Dermis blood vessel endothelial cell (primary cell): ENCODE measurements at places on chromosomes 13 and 19.

DNA sequence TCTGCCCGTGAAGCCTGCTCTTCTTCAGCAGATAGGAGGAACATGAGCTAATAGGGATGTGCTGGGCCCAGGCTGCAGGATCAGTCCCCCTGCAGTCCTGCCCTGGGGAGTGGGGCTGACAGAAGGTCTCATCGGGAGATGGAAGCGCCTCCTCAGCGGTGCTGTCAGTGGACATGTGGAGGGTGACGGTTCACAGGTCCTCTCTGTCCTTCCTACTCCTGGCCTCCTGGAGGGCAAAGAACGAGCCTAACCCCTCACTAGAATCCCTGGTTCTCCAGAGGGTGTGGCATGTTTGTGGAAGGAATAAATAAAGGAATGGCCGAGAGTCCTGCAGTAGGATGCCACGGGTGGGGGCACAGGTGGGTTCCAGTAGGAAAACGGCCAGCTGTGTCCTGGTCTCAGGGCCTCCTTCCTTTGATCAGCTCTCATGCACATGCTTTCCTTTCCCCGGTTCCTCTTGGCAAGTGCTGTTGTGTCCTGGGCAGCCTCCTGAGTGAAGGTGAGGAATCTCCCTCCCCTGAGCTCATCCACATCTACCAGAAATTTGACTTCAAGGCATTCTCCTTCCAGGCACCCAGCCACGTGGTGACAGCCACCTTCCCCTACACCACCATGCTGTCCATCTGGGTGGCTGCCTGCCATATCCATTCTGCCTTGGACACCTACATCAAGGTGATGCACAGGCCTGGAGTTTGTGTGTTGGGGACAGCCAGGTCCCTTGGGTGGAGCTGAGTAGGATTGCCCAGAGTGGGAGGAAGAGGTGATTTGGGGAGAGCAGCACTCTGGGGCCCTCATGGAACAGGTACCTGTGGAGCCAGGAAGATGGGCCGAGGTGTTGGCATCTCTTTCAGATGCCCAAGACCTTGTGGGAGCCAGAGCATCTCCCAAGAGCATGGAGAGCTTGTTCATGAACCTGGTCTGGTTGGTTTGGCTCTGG, 28.6 kb upstream of the ZNF492 start:
- no peak for DNase-seq

- DNase-seq, result peak; percentile 83
These were observed 299.0 kb downstream of the ITGBL1 start for GRCh38 chr13:101751488-101751887.

GRCh38 chr13:27379694-27380641, 44.5 kb upstream of the GTF3A start:
- peak; percentile 65 for DNase-seq

DNA sequence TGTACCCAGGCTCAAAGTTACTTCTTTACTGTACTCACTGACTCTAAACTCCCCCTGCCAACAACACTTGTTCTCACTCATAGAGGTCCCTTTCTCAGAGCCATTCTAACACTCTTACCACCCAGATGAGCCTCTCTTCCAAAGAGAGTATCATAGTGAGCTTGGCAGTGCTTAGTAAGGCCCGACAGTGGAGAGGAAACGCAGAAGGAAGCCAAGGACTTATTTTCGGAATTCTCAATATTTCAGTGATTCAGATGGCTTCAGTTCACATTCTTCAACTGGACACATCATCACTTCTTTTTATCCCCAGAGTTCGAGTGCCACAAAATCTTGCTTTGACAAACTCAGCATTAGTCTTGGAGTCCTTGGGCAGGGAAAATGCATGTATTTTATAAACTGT, 285.9 kb downstream of the DNAJC15 start:
- DNase-seq, result no peak

GRCh38 chr19:46451352-46451751, 20.0 kb downstream of the PNMA8A start:
- no peak for DNase-seq

DNA sequence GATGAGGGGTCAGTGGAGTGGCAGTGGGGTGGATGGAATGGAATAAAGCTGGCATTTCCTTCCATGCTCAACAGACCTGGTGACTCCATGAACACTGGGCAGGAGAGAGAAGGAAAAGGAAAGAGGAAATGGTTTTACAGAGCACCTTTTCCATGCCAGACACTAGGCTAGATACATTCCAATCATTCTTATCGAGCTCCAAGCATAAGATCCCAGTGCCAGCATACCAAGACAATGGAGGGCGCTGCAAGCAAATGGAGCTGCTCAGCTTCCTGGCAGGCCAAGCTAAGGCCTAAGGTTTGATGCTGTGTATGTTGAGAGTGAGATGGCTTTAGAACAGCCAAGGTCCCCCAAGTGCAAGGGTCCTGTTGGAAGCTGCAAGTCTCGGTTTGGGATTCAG, 113.2 kb downstream of the HSPH1 start:
- peak; percentile 45 for DNase-seq

- DNase-seq, result no peak
These were observed 46.5 kb upstream of the RCBTB2 start for GRCh38 chr13:48579165-48579918.

DNA sequence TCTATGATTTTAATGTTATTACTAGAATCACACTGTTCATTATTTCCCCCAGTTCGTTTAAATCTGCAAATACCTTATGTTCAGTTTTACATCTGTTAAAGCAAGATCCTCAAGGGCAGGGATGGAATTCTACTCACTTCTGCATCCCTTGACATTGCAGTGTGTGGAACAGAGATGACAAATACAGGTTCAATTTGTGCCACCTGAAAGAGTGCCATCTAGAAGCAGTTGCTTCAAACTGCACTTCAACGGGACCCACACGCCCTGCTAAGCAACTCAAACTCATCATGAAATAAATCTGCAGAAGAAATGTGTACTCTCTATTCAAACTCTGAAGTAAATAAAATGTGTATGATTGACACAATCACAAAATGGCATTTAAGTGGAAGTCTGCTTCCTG, 44.5 kb downstream of the RUBCNL start:
- DNase-seq, result no peak
